ENCODE measurements at places on chromosomes 16 and 17.
A peak's percentile ranks its signal among the peaks of the same experiment; 100 is the strongest.

GRCh38 chr17:45579529-45580495, 89.3 kb upstream of the PLEKHM1 start:
- no peak for DNase-seq

DNA sequence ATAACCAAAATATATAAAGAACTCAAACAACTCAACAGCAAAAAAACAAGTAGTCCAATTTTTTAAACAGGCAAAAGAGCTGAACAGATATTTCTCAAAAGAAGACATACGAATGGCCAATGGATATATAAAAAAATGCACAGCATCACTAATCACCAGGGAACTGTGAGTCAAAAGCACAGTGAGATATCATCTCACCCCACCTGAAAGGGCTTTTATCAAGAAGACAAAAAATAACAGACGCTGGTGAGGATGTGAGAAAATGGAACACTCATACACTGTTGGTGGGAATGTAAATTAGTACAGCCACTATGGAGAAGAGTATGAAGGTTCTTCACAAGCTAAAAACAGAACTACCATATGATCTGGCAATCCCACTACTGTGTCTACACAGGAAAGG, 7.4 kb downstream of the XYLT1 start:
- DNase-seq = no peak

DNA sequence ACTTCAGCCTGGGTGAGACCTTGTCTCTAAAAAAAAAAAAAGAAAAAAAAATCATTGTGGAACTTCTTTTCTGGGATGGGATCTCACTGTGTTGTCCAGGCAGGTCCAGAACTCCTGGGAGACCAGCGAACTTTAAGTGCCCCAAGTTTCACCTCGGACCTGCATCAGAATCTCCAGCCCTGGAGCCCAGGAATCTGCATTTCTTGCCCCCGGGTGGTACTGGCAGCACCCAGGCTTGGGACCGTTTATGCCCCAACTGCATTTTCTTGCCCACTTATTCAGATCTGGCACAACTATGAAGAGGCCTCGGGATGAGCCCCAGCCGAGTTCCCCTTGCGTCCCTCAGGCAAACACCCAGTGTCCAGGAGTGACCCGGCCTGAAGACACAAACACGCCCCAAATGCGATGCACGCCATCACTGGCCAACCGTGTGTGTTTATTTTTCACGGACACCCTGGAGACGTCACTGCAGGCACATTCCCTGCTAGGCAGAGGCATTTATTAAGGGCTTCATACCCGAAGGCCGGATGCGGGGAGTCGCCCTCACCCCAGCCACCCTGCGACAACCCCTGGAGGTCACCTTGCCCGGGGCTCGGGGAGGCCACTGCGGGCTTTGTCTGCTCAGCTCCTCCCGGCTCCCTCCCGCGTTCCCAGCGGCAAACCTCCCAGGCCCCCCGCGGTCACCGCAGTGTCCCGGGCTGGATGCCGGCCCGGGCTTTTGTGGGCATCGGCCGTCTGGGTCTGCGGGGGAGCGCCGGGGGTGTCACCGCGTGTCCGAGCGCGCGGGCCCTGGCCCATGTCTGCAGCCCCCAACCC, 684 bp upstream of the SPIRE2 start:
- DNase-seq = no peak

DNA sequence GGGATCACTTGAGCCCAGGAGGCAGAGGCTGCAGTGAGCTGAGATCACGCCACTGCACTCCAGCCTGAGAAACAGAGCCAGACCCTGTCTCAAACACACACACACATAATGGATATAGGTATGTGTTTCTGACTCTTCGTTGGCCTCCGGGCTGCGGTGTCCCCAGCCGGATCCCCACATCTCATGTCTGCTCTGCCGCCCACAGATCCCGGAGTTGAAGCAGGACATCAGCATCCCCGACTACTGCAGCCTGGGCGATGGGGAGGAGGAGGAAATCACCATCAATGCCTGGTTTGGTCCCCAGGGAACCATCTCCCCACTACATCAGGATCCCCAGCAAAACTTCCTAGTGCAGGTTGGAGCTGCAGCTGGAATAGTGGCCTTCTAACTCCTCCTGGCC, 15.4 kb downstream of the KDM8 start:
- no peak for DNase-seq

GRCh38 chr17:80763293-80763867, 218.7 kb downstream of the RPTOR start:
- no peak for DNase-seq

DNA sequence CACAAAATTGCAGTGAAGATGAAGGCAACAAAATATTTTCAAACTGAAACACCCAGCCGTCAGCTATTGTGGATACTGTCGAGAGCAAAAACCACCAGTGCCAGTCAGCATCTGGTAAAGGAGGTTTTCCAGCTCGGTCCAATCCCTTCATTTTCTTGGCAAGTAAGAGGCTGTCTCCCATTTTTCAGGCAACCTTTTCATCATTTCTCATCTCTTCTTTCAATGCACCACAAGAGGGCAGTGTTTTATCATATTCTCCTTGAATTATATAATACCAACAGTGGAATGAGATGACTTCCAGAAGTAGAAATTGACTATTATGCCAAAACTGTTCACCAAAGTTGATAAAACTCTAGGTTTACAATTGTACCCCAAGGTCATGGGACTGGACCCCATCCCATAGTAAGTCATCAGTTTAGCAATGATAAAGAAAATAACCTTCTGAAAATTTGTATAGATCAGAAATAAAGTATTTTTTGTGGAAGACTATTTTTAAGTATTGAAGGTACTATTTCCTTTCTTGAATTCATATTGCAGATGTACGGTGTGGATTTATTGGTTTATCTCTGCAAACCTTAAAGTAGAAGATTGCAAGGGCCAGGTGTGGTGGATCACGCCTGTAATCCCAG, 16.8 kb downstream of the NQO1 start:
- no peak for DNase-seq

- peak; percentile 21 for DNase-seq
These were observed 1.1 kb downstream of the CHRNE start for GRCh38 chr17:4901648-4902344.

DNA sequence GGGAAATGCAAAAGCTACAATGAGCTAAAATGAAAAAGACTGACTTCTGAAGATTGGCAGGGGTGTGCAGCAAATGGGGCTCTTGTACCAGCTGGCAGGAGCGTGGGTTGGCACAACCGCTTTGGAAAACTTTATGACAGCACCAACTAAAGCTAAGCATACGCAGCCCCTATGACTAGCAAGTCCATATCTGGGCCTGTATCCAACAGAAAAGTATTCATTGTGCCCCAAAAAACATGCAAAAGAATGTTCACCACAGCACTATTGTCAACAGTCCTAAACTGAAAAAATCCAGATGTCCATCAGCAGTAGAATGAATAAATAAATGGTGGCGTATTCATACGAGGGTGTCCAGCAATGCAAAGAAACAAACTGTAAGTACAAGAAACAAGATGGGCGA, 22.6 kb upstream of the ITGA3 start:
- no peak for DNase-seq

GRCh38 chr17:50362661-50363060, 10.3 kb downstream of the MRPL27 start:
- DNase-seq = no peak

GRCh38 chr16:88763502-88764053, 21.4 kb downstream of the PIEZO1 start:
- no peak for DNase-seq

DNA sequence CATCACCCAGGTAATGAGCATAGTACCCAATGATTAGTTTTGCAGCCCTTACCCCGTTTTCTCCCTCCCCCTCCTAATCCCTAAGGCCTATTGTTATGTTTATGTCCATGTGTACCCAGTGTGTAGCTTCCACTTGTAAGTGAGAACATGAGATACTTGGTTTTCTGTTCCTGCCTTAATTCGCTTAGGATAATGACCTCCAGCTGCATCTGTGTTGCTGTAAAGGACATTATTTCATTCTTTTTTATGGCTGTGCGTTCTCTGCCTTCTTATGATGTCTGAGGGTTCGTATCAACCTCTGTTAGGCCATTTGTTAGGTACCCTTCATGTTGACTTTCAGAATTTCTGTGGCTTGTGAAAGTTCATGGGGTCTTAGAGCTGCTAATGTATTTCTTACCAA, 31.0 kb downstream of the CTCF start:
- DNase-seq = no peak

DNA sequence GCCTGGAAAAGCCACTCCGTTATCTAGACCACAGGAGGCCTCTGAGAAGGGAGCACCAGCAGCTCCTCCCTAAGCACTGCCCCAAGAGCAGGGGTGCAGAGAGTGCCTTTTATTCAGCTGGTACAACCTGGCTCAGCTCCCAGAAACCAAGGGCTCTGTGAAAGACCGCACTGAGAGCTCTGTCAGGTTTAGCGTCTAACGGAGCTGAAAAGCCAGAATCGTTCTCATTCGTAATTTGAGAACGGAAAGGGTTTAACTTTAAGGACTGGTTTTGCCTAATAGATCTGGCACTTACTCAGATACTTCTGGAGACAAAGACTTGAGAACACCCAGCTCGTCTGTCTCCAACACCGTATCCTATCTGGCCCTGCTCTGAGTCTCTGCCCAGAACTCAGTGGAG, 13.5 kb downstream of the MPG start:
- DNase-seq = no peak

- DNase-seq = no peak
These were observed 26.6 kb downstream of the JPH3 start for GRCh38 chr16:87628940-87629339.

DNA sequence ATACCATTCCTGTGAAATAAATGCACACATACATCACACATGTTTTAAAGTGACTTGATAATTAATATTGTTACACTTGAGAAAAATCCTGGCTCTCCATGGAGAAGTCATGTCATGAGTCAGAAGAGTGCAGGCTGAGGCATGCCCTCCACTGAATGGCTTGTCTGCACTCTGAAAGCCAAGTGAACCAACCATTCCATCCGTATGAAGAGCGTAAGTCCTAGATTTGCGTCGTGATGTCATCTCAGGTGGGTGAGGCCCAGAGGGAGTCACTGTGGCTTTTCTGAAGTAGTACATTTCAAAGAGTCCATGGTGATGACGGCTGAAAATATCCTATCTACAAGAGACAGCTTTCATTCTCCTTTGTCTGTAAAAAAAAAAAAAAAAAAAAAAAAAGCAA, 83.5 kb upstream of the IRX5 start:
- DNase-seq = no peak

- no peak for DNase-seq
These were observed 35.2 kb downstream of the SRL start for GRCh38 chr16:4206680-4207079.

GRCh38 chr17:53454337-53454736, 368.4 kb upstream of the KIF2B start:
- no peak for DNase-seq

GRCh38 chr16:13109171-13109570, 207.8 kb downstream of the SHISA9 start:
- DNase-seq = no peak

DNA sequence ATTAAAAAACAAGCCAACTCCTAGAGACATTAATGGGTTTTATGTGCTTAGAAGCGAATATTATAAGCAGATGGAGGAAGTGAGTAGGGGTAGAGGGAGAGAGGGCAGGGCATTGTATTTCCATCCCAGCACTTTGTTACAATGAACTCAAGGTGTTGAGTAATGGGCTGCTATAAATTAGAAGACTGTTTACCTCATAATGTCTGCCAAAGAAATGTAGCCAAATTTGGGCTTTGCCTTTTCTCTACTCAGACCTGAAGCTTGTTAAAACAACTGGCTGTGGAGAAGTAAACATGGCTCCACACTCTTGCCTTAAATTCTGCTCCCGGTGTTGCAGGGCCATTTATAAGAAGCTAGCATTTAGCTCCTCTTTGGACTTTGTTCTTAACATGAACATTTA, 134.7 kb downstream of the PMP22 start:
- no peak for DNase-seq

- DNase-seq = no peak
These were observed 18.2 kb upstream of the CBFA2T3 start for GRCh38 chr16:88995194-88995593.

GRCh38 chr17:73586921-73587602, 57.2 kb downstream of the SDK2 start:
- no peak for DNase-seq

- DNase-seq = no peak
These were observed 7.8 kb downstream of the GGA2 start for GRCh38 chr16:23502466-23502865.

DNA sequence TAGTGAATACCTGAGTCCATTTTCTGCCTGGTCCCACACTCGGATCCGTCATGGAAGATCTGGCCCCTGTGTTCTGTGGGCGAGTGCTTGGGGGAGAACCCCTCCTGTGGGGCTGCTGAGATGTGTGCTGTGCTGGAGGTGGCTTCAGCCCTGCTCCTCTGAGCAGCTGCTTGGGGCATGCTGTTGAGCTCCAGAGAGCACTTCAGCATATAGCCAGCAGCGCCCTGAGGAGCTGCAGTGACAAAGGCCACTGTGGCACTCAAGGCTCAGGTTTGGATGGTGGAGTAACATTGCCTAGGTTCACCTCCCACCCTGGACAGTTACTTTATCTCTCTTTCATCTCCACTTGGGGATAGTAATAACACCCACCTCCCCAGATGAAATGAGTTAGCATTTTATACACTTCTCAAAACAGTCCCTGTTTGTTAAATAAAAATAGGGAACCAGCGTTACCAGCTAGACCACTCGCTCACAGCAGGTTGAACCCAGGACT, 75.3 kb downstream of the KSR1 start:
- DNase-seq = no peak

DNA sequence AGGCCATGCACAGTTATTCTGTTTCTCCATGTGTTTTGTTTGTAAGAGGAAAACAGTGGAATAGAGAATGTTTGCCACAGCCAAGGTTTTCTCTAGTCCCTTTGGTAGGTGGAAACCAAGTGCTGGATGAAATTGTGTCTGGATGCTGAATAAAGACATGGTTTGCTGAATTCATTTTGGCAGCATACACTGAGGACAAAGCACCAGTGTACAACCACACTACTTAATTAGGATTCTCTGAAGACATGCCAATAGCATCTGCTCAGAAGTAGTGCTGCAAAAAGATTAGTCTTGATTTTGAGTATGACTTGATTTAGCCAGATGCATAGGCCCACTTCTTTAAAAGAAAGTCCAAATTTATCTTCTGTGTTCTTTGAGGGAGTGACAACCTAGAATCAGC, 230.5 kb upstream of the CACNG5 start:
- no peak for DNase-seq

DNA sequence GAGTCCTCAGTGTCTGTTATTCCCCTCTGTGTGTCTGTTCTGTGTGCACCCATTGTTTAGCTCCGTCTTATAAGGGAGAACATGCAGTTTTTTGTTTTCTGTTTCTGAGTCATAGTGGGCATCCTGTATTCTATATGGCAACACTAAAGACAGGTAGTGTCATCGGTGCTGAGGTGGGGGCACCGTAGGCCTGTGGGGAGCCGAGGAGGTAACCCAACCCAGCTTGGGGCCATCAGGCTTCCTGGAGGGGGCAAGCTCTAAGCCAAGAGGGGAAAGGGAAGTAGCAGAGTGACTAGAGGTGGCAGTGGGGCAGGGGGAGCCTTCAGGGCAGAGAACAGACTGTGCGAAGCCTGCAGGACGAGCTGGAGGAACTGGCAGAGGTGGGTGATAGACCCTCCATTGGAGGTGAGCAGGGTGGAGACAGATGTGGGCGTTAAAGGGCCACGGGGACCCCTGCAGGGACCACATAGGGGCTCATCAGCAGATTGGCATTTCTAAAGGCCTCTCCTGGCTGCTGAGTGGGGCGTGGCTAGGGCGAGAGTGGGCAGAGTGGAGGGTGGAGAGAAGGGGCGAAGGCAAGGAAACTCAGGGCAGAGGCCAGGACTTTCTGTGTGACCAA, 36.5 kb downstream of the CPNE2 start:
- DNase-seq = no peak
